Peyer's patch (tissue), 4 donors: ENCODE measurements at places on chromosomes 1 and 21.

DNA sequence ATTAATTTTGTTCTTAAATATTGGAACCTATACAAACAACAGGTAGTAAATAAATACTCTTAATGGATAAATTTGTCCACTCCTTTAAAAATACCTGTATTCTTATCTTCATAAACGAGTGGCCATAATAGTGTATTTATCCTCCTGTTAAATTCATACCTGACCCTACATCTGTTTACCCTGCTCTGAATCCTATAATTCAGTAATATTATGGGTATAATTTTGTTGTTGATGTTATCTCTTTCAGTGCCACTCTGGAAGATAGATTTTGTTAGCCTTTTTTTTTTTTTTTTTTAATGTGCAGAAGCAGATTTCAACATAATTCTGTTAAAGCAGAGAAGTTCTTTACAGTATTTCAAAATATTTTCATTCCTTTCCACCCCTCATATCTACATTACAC, 1337.9 kb downstream of the PLA2G4A start:
- DNase-seq, result no peak

GRCh38 chr1:17958704-17959103, 148.9 kb upstream of the IGSF21 start:
- DNase-seq, result no peak

- no peak for DNase-seq
Measured at GRCh38 chr1:15224259-15224869, 22.7 kb upstream of the FHAD1 start.

GRCh38 chr1:1137256-1138045, 21.6 kb upstream of the C1orf159 start:
- peak; percentile 92 for DNase-seq

- no peak for DNase-seq
Measured at GRCh38 chr1:215986401-215986800, 419.3 kb downstream of the KCTD3 start.

DNA sequence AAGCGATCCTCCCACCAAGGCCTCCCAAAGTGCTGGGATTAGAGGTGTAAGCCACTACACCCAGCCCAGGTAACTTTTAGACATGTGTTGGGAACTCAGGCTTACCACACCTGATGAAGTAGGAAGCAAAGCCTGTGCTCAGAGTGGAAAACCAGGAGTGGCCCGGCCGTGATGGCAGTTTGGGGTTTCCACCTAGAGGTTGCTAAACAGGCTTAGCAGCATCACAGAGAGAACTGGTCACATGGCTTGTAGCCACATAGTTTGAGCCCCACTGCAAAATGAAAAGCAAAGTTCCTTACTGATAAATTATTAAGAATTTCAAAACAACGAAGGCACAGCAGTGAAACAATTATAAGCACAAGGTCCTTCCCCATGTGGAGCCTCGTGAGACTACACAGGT, 142.6 kb upstream of the CXADR start:
- DNase-seq, result no peak

DNA sequence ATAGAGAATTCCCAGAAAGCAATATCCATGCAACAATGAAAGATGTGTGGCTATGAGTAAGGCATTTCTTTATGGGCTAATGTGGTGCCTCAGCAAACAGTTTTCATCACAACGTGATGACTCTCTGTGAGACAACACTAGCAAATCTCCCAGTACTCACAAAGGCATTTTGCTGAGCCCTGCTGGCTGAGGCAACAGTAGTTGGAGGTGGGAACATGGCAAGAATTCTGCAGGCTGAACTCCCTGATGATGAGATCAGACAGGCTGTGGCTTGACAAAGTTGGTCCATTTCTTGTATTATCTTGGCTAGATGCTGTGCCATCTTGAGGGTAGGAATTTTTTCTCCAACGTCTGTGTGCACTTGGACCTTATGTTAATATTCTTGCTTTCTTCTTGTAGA, 24.6 kb downstream of the PROX1 start:
- no peak for DNase-seq

DNA sequence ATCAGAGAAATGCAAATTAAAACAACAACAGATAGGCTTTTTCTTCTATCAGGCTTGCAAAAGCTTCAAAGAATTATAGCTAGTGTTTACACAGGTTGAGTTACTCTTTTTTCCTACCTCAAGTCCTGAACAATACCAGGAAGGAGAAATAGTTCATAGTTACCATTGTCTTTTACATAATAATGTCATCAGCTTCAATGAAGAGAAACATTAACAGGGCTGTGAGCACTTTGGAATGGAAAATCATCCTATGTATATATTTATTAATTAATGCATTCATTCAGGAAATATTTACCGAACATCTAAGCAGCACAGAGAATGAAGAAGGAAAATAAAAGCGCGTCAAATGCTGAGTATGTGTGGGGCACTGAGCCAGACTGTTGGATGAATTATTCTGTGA, 197.3 kb downstream of the ZBTB18 start:
- no peak for DNase-seq

DNA sequence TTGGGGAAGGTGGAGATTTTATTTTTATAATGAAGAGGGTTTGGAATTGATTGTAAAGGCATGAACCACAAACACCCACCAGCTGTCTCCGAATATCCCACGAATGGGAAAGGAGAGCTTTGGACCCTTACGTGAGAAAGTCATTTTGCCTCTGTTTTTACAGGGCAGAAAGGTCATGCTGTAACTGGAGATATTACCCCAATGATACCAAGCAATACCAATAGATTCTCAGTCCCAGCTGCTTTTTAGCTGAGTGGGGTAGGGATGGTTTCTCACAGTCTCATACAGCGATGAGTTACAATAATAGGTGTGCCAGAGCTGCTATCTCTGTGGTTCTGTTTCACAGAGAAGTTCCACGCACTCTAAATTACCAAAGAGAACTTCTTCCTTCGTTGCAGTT, 8.8 kb upstream of the F3 start:
- DNase-seq, result no peak

GRCh38 chr1:8448911-8449661, 131.2 kb downstream of the SLC45A1 start:
- no peak for DNase-seq

DNA sequence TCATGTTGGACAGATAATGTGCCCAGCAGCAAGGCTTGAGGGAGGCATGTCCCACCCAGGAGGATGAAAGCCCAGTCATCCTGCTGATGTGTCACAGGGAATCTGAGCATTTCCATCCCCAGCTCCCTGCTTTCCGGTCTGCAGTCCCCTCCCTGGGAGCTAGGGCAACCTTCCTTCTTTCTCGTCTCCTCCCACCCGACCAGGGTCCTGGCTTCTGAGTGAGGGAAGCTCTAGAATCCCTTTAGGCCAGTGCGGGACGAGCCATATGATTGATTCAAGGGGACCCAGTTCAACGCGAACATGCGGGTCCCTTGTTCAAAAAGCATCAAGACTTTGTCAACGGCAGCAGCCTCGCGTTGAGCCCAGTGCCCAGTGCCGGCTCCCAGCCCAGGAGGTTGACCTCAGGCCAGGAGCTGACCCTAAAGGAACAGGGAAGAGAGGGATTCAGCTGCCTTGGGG, 96.7 kb upstream of the TMPRSS2 start:
- DNase-seq, result peak; percentile 35

DNA sequence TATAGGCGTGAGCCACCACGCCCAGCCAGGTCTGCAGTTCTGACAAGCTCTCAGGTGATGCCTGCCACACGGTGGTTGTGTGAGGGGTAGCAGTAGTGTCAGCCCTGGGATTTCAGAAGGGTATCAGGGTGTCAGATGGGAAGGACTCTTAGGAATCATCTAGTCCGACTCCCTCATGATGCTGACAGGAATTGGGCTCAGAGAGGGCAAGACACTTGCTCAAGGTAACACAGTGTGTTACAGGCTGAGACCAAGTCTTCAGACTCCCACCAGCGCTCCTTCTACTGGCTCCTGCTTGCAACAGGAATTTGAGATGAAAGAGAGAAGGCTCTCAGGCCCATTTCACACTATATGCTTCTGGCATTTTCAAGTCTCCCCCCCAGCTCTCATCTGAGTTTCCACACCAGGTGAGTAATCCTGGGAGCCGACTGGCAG, 6.9 kb downstream of the HTR1D start:
- no peak for DNase-seq

GRCh38 chr1:156840186-156840897, 18.6 kb downstream of the INSRR start:
- no peak for DNase-seq

DNA sequence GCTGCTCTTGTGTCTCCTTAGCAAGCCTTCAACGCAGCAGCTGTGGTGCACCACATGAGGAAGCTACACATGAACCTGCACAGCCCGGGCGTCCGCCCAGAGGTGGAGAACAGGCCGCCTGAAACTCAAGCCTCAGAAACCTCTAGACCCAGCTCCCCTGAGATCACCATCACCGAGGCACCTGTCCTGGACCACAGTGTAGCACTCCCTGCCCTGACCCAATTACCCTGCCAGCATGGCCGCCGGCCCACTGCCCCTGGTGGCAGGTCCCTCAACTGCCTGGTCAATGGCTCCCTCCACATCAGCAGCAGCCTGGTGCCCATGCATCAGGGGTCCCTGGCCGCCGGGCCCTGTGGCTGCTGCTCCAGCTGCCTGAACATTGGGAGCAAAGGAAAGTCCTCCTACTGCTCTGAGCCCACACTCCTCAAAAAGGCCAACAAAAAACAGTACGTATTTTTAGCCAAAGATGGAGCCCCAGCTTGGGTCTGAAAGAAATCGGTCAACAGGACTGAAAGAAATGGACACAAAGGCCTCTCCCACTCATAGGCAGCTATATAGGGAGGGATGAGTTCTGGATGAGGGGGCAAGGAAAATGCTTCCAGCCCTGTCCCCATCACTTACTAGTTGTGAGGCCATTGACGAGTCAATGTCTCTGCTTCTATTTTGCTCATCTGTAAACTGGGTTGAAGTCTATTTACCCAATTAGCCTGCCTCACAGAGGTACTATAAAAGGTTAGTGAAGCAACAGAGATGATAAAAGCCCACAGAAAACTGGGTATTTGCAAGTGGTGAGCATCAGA, 28.5 kb downstream of the CAMK1G start:
- peak; percentile 3 for DNase-seq

DNA sequence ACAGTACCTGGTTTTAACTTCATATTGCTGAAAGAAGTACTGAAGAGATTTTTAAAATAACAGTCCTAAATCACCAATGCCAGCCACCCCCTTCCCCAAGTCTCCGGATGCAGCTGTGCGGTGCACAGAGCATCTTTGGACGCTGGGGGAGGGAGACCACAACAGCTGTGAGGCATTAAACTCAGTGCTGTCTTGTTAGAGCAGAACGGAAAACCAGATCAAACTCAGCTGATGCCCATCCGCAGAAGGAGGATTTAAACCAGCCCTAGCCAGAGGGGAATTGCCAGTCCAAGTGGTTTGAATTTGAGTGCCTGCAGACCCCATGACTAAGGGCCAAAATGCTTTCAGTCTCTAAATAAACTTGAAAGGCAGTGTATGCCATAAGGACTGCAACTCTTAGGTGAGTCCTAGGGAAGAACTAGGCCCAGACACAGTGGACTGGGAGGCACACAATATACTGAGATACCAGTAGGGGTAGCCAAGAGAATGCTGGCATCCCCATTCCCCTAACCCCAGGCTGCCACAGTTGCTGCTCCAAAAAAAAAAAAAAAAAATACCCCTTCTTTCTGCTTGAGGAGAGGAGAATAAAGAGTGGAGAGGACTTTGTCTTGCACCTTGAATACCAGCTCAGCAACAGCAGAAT, 576.2 kb downstream of the NEGR1 start:
- DNase-seq, result no peak

DNA sequence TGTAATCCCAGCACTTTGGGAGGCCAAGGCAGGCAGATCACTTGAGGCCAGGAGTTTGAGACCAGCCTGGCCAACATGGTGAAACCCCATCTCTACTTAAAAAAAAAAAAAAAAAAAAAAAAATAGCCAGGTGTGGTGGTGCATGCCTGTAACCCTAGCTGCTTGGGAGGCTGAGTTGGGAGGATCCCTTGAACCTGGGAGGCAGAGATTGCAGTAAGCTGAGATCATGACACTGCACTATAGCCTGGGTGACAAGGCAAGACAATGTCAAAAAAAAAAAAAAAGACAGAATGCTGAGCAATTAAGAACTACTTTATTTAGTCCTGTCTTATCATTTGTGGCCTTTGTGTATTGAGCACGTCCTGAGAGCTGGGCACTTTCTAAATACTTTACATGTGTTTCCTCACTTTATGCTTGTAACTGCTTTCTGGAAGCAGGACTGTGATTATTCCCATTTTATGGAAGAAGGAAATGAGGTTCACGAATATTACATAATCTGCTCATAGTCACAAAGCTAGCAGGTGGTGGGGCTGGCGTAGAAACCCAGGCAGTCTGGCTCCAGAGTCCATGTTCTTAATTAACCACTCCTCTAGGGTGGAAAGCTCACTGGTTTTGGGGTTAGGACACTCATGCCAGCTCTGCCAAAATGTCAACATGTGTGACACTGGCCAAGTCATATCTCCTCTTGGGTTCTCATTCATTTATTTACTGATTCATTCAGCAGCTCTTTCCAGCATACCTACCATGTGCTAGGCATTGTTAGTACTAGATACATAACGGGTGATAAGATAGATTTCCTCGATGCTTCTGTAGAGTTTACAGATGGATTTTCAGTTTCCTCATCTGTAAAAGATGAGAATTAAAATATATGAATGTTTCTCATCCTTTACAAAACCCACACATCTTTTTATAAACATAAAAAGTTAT, 57.7 kb downstream of the DDR2 start:
- DNase-seq, result no peak

GRCh38 chr1:72241397-72241796, 40.9 kb downstream of the NEGR1 start:
- DNase-seq, result no peak
